ENCODE measurements at places on chromosomes 6 and 20. TPM values are rescaled to one million over a fixed set of nuclear protein-coding genes. Genes with fewer than 3 reads are reported as not detected.

The SYNDIG1 gene
- not detected for total RNA-seq

The LAMA4 gene
- 465 TPM for total RNA-seq

The GLP1R gene
- total RNA-seq: not detected

The OR12D3 gene
- not detected for total RNA-seq

The HLA-DPB1 gene
- total RNA-seq: 12.2 TPM

The MAP3K7 gene
- 16.8 TPM for total RNA-seq

The SAMD3 gene
- not detected for total RNA-seq

The MAFB gene
- total RNA-seq: 3.0 TPM

The SLC22A3 gene
- not detected for total RNA-seq

The FAM209B gene
- total RNA-seq: not detected

The OXT gene
- total RNA-seq: not detected

The LINC00237 gene
- not detected for total RNA-seq

The PAX1 gene
- total RNA-seq: not detected

The TSPO2 gene
- total RNA-seq: not detected

The AVP gene
- not detected for total RNA-seq

The CD93 gene
- total RNA-seq: 129 TPM

The ZBTB46 gene
- 46.4 TPM for total RNA-seq

The CFAP61 gene
- not detected for total RNA-seq

The MBOAT1 gene
- 8.1 TPM for total RNA-seq

The VNN1 gene
- total RNA-seq: under 0.01 TPM

The ZNF311 gene
- total RNA-seq: 0.22 TPM

The RBM39 gene
- 231 TPM for total RNA-seq

The SCRT2 gene
- total RNA-seq: not detected

The FNDC1 gene
- total RNA-seq: not detected

The HLA-DRB1 gene
- 1.5 TPM for total RNA-seq

The CST4 gene
- total RNA-seq: not detected

The C20orf202 gene
- total RNA-seq: not detected

All from lung microvascular endothelial cell (primary cell).